Tongue (tissue), 3 donors: ENCODE measurements at places on chromosomes 13 and 19. TPM values are rescaled to one million over a fixed set of nuclear protein-coding genes. Genes with fewer than 3 reads are reported as not detected.

The FGF9 gene
- total RNA-seq: 3.1 TPM

The PLIN5 gene
- 4.8 TPM for total RNA-seq

The SPART gene
- 105 TPM for total RNA-seq

The WDR87 gene
- total RNA-seq: not detected
